AML-193 (cell line): ENCODE measurements at places on chromosomes 11 and 22.

DNA sequence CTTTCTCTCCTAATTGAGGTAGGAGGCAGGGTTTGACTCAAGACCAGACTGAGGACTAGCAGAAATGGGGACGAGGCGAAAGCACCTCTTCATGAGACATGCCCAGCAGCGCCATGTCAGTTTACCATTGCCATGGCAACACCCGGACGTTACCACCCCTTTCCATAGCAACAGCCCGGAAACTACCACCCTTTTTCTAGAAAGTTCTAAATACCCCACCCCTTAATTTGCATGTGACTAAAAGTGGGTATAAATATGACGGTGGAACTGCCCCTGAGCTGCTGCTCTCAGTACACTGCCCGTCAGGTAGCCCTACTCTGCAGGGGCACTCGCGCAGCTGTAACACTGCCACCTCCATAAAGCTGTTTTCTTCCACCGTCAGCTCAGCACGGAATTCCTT lies 5.9 kb upstream of the RAC2 start:
- no peak for DNase-seq

DNA sequence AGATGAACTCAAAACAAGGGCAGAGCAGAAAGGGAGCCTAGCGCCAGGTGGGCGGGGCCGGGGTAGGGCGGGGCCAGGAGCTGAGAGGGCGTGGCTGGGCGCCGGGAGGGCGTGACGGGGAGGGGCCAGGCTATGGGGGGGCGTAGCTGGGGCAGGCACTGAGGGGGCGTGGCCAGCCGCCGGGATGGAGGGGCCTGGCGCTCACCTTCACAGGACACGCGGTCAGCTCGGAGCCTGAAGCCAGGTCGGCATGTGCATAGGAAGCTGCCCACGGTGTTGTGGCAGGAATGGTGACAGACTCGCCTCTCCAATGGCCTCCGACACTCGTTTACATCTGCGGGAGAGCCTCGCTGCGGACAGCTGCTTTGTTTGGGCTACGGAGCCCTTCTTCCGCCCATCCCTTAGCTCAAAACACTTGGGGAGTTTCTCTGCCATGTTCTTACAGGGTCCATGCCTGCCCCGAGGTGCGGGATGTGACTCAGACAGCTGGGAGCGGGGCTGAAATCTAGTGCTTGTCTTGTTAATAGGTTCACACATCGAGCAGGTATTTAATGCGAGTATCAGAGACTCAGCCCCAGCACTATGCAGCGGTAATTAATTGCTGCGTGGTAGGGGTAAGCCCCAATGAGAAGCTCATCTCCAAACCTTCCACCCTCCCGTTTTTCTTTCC lies 13.4 kb downstream of the VWCE start:
- DNase-seq = no peak

DNA sequence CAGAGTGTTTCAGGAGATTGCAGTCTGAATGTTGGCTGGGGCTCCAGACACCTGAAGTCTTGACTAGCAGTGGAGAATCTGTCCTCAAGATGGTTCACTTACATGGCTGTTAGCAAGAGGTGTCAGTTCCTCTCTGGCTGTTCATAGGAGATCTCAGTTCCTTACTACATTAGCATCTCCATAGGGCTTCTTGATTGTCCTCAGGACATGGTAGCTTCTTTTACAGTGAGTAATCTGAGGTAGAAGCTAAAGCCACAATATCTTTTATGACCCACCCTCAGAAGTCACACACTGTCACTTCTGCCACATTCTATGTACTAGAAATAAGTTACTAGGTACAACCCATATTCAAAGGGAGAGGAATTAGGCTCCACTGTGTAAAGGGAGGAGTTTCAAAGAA lies 10.5 kb upstream of the PATL1 start:
- no peak for DNase-seq

DNA sequence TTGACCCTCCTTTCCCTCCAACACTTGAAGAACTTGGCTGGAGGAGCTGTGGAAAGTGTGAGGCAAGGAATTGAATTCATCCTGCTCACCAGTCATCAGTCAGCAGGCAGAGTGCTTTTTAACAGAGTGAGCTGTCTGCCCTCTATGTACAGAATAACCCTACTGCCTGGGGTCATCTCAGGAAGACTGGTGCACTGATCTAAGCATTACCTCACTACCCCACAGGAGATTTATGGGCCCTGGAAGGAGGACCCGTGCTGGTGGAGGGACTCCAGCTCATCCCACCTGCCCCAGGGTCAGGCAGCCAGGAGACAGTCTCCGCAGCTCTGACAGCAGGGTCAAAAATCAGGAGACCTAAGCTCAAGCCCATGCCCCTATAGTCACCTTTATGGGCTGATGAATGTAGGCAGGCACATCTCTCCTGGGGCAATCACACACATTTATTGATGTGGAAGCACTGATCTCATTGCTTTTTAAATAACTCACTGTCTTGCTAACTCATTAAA lies 270.8 kb upstream of the SESN3 start:
- DNase-seq = no peak

- no peak for DNase-seq
Measured at GRCh38 chr11:62712276-62712812, 4.9 kb downstream of the GNG3 start.

- no peak for DNase-seq
Measured at GRCh38 chr22:44153710-44154109, 27.0 kb upstream of the PARVG start.

GRCh38 chr11:47609675-47610074 lies 15.5 kb upstream of the C1QTNF4 start:
- DNase-seq = no peak

GRCh38 chr11:134139873-134140331 lies 71.0 kb downstream of the JAM3 start:
- DNase-seq = peak; percentile 40

DNA sequence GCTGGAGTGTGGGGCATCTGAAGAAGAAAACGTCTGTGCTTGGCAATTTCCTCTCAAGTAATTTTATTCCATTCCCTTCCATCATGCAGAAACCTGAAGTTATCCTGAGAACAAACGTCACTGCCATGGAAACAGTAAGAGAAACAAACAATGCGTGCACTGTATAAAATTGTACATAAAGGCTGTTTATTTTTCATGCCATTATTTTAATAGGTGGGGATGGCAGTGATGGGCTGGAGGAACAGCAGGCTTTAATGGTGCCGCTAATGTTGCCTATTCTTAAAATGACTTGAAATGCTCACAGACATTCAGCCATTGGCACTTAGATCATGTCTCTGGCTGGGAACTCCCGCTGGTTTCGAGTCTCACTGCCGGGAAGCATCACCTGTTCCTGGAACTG lies 7.5 kb upstream of the SEZ6L start:
- no peak for DNase-seq

- DNase-seq = no peak
Measured at GRCh38 chr11:18429332-18429731, 17.2 kb downstream of the LDHC start.

- DNase-seq = peak; percentile 11
Measured at GRCh38 chr11:1628506-1629325, 859 bp upstream of the KRTAP5-5 start.

DNA sequence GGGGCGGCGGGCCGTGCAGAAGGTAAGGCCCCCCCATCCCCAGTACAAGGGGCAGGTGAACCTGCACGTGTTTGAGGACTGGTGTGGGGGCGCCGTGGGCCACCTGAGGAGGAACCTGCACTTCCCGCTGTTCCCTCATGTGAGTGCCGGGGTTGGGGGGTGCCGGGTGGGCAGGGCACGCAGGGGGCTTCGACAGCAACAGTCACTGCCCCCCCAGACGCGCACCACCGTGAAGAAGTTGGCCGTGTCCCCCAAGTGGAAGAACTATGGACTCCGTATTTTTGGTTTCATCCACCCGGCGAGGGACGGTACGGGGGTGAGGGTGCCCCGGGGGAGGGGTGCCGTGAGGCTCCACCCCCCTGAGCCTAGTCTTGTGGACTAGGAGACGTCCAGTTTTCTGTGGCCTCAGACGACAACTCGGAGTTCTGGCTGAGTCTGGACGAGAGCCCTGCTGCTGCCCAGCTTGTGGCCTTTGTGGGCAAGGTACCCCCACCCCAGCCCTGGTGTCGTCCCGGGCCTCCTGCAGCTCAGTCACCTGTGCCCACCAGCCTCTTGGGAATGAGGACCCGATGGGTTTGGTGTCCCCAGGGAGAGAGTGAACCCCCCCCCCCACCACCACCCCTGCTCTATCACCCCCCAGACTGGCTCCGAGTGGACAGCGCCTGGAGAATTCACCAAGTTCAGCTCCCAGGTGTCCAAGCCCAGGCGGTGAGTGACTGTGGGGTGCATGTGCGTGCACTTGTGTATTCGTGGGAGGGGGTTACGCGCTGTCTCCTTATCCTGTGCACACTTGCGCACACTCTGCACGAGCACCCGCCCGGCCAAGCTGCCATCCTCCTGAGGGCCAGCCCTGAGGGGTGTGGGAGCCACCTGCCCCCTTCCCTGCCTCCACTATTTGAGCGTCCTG lies 3.8 kb downstream of the B4GALNT4 start:
- DNase-seq = no peak

GRCh38 chr11:73372375-73372993 lies 3.7 kb upstream of the RELT start:
- DNase-seq = peak; percentile 79
